ENCODE measurements at places on chromosomes 6 and 20. TPM values are rescaled to one million over a fixed set of nuclear protein-coding genes. Genes with fewer than 3 reads are reported as not detected.

The BCAS1 gene
- 3.1 TPM for total RNA-seq

The LST1 gene
- 10.7 TPM for total RNA-seq

The CFAP61 gene
- 0.33 TPM for total RNA-seq

The NKX2-2 gene
- total RNA-seq, result not detected

The NMBR gene
- total RNA-seq, result not detected

The REM1 gene
- total RNA-seq, result 3.2 TPM

The IGF2R gene
- total RNA-seq, result 112 TPM

The MAN1A1 gene
- 81.2 TPM for total RNA-seq

The KCNK16 gene
- not detected for total RNA-seq

DNA sequence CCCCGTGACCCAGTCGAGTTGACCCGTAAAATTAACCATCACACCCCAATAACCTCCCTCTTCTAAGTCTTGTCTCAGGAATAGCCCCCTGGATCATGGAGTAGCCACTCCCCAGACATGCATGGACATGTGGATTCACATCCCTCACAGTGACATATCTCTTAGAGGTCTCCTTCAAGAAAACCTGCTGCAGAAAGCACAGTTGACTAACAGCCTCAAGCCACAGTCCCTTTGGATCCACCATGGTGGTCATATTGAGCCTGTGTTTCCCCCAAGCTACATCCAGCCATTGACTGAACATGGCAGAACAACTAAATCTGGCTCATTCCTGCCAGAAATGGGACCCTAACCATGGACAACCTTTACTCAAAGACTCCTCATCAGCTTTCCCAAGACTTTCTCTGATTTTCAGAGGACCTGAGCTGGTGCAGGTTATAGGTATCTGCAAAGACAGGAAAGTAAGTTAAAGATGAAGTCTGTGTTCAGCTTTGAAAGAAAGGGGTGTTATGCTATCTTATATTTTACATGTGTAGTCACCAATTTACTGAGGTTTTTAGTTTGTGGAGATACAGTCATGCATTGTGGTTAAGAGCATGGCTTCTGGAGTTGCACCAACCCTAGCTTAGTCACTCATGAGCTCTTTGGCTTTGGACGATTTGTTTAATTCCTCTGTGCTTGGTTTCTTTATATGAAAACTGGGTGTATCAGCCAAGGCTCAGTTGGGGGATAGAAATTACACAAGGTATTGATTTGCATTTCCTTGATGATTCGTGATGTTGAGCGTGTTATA lies 219.1 kb downstream of the MYLK4 start:
- H3K4me1 ChIP-seq, result no peaks in the 10 kb centered on the region
- H3K27ac ChIP-seq, result no peak overlapping the region
- no peaks in the 10 kb centered on the region for H3K27me3 ChIP-seq

GRCh38 chr20:50579511-50579910 lies 69.3 kb downstream of the PTPN1 start:
- H3K27me3 ChIP-seq, result no peaks in the 10 kb centered on the region
- H3K4me1 ChIP-seq, result peaks cover 10% of the 10 kb centered on the region
- no peak overlapping the region for H3K4me3 ChIP-seq
- DNase-seq, result no peak
- no peak overlapping the region for H3K27ac ChIP-seq
- no peaks in the 10 kb centered on the region for H3K36me3 ChIP-seq

- no peak overlapping the region for H3K27ac ChIP-seq
- no peak for DNase-seq
- no peak overlapping the region for H3K4me3 ChIP-seq
Observed at GRCh38 chr6:149508485-149508884, 23.7 kb upstream of the ZC3H12D start.

DNA sequence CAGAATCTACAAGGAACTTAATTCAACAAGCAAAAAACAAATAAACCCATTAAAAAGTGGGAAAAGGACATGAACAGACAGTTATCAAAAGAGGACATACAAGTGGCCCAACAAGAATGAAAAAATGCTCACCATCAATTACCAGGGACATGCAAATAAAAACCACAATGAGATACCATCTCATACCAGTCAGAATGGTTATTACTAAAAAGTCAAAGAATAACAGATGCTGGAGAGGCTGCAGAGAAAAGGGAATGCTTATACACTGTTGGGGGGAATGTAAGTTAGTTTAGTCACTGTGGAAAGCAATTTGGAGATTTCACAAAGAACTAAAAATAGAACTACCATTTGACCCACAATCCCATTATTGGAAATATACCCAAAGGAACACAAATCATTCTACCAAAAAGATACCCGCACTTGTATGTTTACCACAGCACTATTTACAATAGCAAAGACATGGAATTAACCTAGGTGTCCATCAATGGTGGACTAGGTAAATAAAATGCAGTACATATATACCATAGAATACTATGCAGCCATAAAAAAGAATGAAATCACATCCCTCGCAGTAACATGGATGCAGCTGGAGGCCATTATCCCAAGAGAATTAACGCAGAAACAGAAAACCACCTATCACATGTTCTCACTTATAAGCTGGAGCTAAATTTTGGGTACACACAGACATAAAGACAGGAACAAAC lies 48.4 kb downstream of the RNGTT start:
- H3K27ac ChIP-seq, result no peak overlapping the region
- no peaks in the 10 kb centered on the region for H3K27me3 ChIP-seq
- H3K36me3 ChIP-seq, result no peaks in the 10 kb centered on the region
- H3K4me3 ChIP-seq, result no peak overlapping the region
- DNase-seq, result no peak

- H3K27ac ChIP-seq, result no peak overlapping the region
- H3K4me1 ChIP-seq, result no peaks in the 10 kb centered on the region
- H3K27me3 ChIP-seq, result no peaks in the 10 kb centered on the region
- H3K4me3 ChIP-seq, result no peak overlapping the region
- DNase-seq, result no peak
Observed at GRCh38 chr6:100613656-100614055, 148.9 kb upstream of the SIM1 start.

DNA sequence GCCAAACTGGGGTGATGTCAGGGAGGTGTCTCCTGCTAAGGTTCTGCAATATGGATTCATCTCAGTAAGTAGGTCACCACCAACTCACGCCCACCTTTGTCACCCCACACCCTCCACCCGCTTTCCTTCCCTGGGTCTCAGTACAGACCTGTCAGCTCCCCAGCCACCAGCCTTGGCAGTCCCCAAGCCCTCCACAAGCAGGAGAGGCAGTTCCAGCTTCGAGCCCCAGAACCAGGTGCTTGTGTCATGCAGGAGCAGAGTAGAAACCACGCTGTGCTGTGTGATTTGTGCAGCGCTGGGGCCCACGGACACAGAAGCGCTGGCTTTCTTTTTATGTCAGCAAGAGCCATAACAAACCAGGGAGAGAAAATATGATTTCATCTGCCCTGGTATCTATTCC lies 89.0 kb upstream of the CDH4 start:
- no peaks in the 10 kb centered on the region for H3K27me3 ChIP-seq
- no peak overlapping the region for H3K27ac ChIP-seq
- H3K36me3 ChIP-seq, result no peaks in the 10 kb centered on the region
- no peak for DNase-seq

GRCh38 chr20:61812845-61813485 lies 252.7 kb downstream of the TAF4 start:
- no peak overlapping the region for H3K4me3 ChIP-seq
- no peaks in the 10 kb centered on the region for H3K4me1 ChIP-seq
- no peaks in the 10 kb centered on the region for H3K27me3 ChIP-seq
- DNase-seq, result no peak
- no peak overlapping the region for H3K27ac ChIP-seq

- no peaks in the 10 kb centered on the region for H3K27me3 ChIP-seq
- H3K4me3 ChIP-seq, result no peak overlapping the region
- no peaks in the 10 kb centered on the region for H3K4me1 ChIP-seq
- DNase-seq, result no peak
- H3K27ac ChIP-seq, result no peak overlapping the region
Observed at GRCh38 chr20:32343439-32343838, 14.7 kb upstream of the ASXL1 start.

GRCh38 chr6:21895555-21895954 lies 302.0 kb downstream of the SOX4 start:
- no peak overlapping the region for H3K27ac ChIP-seq
- no peaks in the 10 kb centered on the region for H3K27me3 ChIP-seq
- DNase-seq, result no peak
- H3K4me1 ChIP-seq, result no peaks in the 10 kb centered on the region
- H3K4me3 ChIP-seq, result no peak overlapping the region

DNA sequence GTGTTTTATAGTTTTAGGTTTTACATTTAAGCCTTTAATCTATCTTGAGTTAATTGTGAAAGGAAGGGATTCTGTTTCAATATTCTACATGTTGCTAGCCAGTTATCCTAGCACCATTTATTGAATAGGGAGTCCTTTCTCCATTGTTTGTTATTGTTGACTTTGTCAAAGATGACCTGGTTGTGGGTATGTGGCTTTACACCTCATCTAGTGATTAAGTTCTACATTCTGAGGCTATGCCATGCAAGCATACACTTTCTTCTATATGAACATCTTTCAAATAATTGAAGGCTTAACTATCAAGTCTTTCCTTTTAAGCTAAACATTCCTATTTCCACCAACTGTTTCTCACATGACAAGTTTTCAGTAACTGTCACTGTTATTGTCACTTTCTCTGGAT lies 46.1 kb downstream of the ME1 start:
- no peaks in the 10 kb centered on the region for H3K4me1 ChIP-seq
- DNase-seq, result no peak
- no peaks in the 10 kb centered on the region for H3K27me3 ChIP-seq
- no peak overlapping the region for H3K27ac ChIP-seq
- H3K36me3 ChIP-seq, result no peaks in the 10 kb centered on the region
- no peak overlapping the region for H3K4me3 ChIP-seq

GRCh38 chr6:16700202-16700915 lies 60.9 kb downstream of the ATXN1 start:
- H3K27me3 ChIP-seq, result no peaks in the 10 kb centered on the region
- peaks cover 3% of the 10 kb centered on the region for H3K4me1 ChIP-seq
- H3K27ac ChIP-seq, result peak overlapping the region; percentile 82
- peak overlapping the region; percentile 17 for H3K4me3 ChIP-seq
- no peaks in the 10 kb centered on the region for H3K36me3 ChIP-seq

DNA sequence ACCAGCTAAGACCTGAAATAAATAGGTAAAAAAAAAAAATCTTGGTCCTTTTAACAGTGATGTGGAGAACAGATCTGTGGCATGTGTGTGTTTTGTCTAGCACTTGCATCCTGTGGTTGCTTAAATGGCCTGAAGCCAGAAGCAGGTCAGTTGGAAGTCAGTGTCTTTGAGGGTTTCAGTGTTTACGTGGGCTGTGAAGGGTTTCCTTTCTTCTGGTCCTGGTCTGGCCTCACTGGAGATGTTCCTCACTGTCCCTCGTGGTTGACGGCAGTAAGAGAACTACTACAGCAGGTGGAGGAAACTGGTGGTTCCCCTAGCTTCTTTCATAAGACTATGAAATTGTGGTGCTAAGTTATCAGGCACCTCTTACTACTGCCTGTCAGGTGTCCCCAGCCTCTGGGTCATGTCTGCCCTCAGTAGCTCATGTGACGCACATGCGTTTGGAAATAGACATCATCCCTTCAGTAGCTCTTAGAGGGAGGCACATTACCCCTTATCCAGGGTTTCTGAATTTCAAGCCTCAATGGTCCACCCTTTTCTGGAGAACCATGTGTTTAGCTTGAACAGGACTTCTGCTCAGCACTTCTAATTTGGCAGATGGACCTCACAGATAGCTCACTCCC lies 59.4 kb upstream of the SCP2D1 start:
- H3K27ac ChIP-seq, result no peak overlapping the region
- no peaks in the 10 kb centered on the region for H3K4me1 ChIP-seq
- no peaks in the 10 kb centered on the region for H3K36me3 ChIP-seq

GRCh38 chr6:53796791-53797190 lies 2.0 kb downstream of the LRRC1 start:
- H3K4me1 ChIP-seq, result peaks cover 3% of the 10 kb centered on the region
- DNase-seq, result no peak
- H3K4me3 ChIP-seq, result peak overlapping the region; percentile 79
- peak overlapping the region; percentile 79 for H3K27ac ChIP-seq
- H3K27me3 ChIP-seq, result no peaks in the 10 kb centered on the region

- H3K36me3 ChIP-seq, result no peaks in the 10 kb centered on the region
- H3K4me3 ChIP-seq, result no peak overlapping the region
- DNase-seq, result no peak
- no peak overlapping the region for H3K27ac ChIP-seq
Observed at GRCh38 chr20:1440024-1440423, 26.6 kb downstream of the NSFL1C start.

DNA sequence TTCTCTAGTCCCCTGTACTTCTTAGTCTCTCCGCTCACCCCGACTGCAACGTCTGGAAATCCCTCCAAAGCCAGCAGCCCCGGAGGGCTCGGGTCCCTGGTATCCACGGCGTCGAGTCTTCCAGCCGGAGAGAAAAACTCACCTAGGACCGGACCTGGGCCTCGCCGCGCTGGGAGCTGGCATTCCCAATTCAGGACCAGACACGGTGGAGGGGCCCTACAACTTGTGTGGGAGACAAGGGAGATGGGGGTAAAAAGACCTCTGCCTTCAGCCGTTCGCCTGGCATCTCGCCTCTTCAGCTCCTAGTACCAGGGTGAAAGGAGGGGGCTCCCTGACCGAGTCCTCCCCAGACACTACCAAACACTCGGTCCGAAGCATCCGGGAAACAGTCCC lies 64.3 kb downstream of the GPX5 start:
- no peaks in the 10 kb centered on the region for H3K27me3 ChIP-seq
- no peak for DNase-seq
- no peaks in the 10 kb centered on the region for H3K4me1 ChIP-seq
- no peak overlapping the region for H3K27ac ChIP-seq

- no peak overlapping the region for H3K4me3 ChIP-seq
- no peak for DNase-seq
- H3K27ac ChIP-seq, result no peak overlapping the region
- no peaks in the 10 kb centered on the region for H3K27me3 ChIP-seq
- peaks cover 8% of the 10 kb centered on the region for H3K36me3 ChIP-seq
Observed at GRCh38 chr20:38752029-38752428, 3.8 kb downstream of the ACTR5 start.

DNA sequence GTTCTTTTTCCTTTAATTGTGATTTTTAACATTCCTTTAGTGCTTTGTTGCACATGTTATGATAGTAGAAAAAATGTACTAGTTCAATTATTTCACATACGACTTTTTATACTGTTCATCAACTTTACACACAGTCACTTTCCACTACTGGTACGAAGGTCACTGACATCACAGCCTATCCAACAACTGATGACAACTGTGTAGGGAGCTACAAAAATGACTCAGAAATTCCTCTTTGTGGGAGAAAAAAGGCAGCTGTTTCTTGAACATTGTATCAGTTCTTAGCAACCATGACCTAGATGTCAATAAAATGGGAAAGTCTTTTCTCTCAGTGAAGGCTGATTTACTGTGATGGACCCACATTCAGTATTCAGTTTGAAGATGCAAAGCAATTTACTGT lies 7.0 kb upstream of the ID4 start:
- H3K4me1 ChIP-seq, result no peaks in the 10 kb centered on the region
- no peak for DNase-seq
- H3K36me3 ChIP-seq, result no peaks in the 10 kb centered on the region
- H3K27me3 ChIP-seq, result no peaks in the 10 kb centered on the region
- H3K4me3 ChIP-seq, result no peak overlapping the region
- H3K27ac ChIP-seq, result no peak overlapping the region

- no peaks in the 10 kb centered on the region for H3K27me3 ChIP-seq
- no peaks in the 10 kb centered on the region for H3K36me3 ChIP-seq
- DNase-seq, result no peak
- peaks cover 7% of the 10 kb centered on the region for H3K4me1 ChIP-seq
- no peak overlapping the region for H3K27ac ChIP-seq
Observed at GRCh38 chr20:47780720-47781389, 4.4 kb downstream of the SULF2 start.

All from breast epithelium (tissue), 4 donors.